Activated naive CD4-positive, alpha-beta T cell (primary cell): ENCODE measurements at places on chromosomes 7 and 10.

DNA sequence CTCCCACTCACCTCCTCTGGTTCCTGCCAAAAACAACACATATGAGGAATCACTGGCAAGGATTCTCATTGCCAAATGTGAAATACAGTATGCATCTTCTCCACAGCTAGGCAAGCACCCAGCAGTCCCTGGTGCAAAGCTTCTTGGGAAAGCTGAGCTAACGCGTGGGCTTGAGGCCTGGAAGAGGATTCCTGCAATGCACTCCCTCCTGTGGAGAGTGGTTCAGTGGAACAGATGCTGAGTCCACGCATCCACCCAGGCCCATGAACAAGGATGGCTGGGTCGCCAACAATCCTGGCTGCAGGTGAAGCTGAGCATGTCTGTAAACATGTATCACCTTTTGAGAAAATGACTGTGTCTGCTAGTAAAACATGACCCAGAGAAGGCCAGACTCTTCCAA lies 113.2 kb upstream of the CHST15 start:
- DNase-seq = no peak

DNA sequence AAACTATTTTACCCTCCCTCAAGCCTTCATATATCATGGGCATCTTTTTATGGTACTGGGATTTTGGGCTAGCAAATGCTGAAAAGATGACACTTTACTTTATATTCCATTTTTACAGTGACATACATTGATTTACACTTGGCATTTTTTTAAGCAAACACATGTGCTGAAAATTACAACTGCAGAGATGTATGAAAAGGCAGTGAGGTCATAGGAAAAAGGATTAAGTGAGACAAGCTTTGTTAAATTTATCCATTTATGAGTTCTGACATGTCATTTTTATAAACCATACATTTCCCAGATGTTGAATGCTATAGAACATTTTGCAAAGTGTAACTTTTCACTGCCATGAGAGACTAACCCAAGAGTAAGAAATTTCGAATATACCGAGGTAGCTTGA lies 68.8 kb upstream of the RSU1 start:
- DNase-seq = no peak

DNA sequence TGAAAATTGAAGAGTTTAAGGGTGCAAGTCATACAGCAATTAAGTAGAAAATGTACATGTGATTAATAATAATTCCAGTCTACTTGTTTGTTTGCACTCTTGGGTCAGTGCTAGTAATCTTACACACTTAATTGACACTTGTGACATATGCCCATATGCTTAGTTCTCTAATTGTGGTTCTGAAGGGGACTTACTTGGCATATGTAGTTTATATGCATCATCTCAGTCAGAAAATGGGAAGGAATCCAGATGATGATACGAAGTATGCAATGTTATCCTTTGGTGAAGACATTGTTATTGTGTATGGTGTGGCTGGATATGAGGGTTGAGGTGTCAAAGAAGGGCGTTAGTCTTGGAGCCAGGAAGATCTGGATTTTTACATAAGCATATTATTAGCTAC lies 193.5 kb upstream of the HDAC9 start:
- DNase-seq = no peak

DNA sequence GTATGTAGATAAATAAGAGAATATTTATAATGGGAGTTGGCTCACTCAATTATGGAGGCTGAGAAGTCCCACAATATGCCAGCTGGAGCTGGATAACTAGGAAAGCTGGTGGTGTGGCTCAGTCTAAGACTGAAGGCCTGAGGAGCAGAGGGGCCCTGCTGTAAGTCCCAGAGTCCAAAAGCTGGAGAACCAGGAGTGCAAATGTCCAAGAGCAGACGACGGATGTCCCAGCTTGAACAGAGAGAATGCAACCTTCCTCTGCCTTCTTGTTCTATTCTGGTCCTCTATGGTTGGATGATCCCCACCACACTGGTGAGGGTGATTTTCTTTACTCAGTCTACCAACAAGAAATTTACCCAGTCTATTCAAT lies 13.2 kb downstream of the IL2RA start:
- DNase-seq = no peak

DNA sequence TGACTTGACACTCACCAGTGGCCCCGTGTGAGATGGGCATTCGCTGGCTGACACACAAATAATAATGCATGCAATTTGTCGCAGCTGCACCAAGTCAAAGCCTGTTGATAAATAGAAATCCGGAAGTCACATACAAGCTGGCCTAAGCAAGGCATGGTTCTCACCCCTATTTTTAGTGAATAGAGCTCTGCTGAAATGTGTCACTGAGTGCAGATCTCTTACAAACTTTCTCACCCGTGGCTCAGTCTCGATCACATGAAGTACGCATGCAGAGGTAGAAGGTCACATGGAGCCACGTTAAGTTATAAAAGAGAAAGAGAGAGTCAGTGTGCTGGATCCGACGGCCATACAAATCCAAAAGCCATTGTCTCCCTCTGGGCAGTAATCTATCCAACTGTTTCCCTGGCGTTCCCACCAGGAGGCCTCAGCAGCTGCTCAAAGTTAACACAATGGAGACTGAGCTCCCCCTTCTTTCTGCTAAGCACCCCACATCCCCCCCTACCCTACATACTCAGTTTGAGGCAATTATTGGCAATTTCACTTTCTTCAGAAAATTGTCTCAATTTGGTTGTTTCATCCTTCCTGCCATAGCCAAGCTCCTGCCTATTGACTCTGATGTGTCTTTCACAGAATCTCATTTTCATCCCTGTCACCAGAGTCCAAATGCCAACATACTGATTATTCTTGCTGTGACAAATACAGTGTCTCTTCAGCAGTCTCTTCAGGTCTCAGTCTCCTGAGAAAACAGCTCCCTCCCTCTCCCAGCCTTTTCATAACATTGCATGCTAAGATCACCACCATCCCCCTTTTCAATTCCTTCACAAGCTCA lies 473.3 kb upstream of the NRP1 start:
- DNase-seq = no peak

DNA sequence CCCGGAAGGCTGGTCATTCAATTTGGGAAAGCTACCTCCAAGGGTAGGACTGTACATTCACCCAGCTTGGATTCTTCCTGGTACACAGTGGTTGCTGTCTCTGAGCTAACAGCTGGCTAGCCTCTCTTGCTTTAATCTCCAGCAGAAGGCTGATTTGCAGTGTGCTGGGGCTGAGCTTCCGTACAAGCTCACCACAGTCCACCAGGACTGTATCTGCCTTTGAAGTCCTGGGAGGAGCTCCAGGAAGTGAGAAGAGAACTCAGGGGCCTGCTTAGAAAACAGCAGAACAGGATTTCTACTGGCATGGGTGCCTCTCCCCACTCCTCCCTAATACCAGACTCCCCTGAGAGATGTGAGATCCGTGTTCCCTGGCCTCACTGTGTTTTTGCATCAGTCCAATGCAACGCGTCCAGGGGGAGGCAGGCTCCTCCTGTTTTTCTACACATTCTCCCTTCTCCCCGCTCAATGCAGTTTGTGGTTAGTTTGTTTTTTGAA lies 6.6 kb downstream of the AFAP1L2 start:
- DNase-seq = no peak

- no peak for DNase-seq
These were observed 147.3 kb downstream of the NRCAM start for GRCh38 chr7:108308903-108309302.

DNA sequence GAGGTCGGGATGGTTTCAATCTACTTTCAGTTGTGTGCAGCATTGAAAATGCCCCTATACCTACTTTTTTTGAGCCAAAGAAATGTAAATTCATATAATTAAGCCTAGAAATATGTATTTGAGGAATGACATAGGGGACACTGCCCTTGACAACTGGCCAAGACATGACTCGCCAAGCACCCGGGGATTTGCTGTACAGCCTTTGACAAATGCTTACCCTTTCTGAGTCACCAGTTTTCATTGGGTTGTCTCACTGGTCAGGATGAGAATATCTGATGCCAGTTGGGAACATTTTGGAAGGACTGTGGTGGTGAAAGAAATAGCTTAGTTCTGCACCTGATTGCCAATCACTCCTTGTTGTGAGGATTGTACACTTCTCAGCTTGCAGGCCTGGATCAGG lies 166.8 kb upstream of the HABP2 start:
- no peak for DNase-seq

GRCh38 chr10:60021361-60021760 lies 115.0 kb upstream of the CCDC6 start:
- DNase-seq = no peak

DNA sequence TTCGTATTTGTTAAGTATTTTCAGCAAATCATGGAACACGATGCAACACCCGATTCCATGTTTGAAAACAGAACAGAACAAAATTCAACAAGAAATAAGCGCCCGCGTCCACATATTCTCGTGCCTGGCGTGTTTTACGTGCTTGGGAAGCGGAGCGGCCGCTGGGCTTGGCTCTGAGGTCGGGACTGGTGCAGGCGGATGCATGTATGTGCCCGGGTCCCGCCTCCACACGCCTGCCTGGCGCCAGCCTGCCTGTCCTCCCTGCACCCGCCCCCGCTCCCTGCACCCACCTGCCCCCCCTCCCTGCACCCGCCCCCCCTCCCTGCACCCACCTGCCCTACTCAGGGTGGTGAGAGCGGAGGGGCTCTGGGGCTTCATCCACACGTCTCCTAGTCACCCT lies 454.5 kb downstream of the DNAJB6 start:
- DNase-seq = no peak
